HAP-1 (cell line): ENCODE measurements at places on chromosomes 6 and 20.

DNA sequence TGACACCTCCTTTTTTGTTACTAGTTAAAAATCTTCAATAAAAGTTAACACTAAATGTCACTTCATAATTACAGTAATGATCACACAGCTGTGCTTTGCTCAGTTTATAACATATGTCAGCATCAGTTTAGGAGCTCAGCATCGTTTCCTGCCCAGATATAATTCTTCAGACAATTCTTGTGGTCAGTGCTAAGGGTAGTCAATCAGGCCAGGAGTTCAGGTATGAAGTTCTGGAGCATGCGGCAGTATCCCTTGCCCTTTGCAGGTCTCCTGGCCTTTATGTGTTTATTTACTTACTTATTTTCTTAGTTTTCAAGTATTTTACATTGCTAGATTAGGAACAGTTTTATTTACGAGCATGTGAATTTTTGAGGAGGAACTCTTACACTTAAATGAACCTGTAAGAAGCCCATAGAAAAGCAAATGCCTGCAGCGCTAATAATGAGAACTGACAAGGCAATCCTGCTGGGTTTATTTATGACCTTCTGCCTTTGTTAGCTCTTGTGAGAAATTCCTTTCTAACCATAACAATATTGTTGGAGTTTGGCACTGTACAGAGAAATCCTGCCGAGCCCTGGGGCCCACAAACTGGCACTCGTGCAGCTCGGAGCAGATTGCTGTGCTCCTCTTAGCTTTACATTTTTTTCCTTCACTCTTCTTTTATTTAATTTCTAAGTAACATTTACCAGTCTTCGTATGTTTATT, 252.8 kb downstream of the TMEM242 start:
- DNase-seq: peak; percentile 99

GRCh38 chr6:116253505-116254296, at the start of gene TSPYL4:
TSPYL4 (minus strand) TSS chr6:116254075; CDS start chr6:116254008, 67 bp downstream.
- peak; percentile 95 for DNase-seq

DNA sequence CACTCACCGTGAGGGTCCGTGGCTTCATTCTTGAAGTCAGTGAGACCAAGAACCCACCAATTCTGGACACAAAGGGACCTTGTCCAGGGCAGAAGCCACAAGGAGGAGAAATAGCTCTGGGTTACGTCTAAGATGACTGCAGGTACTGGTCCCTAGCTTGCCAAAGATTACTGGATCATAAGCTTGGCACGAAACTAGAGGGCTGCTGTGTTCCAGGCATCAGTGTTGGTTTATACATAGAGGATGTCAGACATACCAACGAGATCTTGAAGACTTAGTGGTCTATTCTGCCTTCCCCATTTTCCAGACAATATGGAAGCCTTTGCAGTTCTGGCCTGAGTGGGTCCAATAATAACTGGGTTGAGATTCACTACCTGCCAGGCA, 175.7 kb downstream of the TBX18 start:
- DNase-seq: no peak

- no peak for DNase-seq
Observed at GRCh38 chr6:43869792-43870659, 100.0 kb downstream of the VEGFA start.

GRCh38 chr6:79335133-79335674, 100.7 kb upstream of the HMGN3 start:
- DNase-seq: no peak

DNA sequence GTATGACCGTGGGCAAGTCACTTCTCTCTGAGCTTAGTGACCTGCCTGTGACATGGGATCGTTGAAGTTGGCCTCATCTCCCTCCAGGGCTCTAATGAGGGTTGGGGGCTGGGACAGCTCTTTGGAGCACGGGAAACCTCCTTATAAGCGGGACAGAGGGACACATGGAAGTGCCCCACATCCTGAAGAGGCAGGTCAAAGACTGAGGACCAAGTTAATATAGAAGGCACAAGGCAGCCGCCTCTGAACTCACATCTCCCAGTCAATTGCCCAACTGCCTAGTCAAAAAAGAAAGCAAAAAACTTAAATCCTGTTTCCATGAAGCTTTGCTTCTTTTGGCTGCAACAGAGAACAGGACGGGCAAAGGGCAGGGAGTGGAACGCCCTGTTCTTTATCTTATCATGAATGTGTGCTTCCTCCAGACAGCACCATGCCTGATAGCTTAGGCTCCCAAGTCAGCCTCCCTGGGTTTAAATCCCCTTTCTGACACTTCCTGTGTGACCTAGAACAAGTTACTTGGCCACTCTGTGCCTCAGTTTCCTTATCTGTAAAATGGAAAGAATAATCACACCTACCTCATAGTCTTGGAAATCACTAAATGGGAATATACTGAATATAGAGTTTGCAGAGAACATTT, 27.1 kb downstream of the LBP start:
- no peak for DNase-seq

DNA sequence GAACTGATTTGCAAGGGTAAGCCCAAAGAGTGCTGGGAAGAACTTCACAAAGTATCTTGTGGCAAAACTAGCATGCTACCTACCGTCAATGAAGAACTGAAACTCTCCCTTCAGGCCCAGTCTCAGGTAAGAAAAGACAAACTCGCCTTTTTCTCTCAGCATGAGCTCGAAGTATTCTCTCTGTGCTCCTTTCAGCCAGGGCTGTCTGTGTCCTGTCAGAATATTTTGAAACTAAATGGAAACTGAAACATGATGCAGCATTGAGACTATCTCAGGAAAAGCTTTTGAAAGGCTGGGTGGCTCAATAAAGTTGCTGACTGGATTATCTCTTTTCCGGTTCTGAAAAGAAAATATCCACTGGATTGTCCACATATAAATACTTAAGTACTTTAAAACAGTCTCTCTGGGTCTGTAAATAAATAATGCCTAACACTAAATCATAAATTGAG, 696 bp downstream of the CALHM5 start:
- DNase-seq: no peak

DNA sequence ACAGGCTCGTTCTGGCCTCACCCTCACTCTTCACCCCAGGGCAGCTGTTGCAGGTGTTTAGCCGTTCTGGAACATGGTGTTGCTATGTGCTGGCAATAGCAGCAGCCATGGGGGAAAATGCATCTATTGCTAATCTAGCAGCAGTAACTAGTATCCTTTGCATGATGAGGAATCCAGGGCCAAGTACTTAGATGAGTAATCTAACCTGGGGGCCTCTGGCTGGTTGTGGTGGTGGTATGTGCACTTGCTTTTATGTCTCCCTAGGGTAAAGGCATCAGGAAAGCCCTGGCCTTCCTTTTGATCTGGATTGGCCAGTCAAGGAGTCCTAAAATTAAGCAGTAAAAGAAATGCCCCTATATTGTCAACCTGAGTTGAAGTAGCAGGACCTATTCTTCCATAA, 594.5 kb upstream of the MAP3K7 start:
- DNase-seq: no peak

- no peak for DNase-seq
Observed at GRCh38 chr6:24867104-24867703, 68.5 kb upstream of the ARMH2 start.

GRCh38 chr6:91155129-91155785, 568.4 kb upstream of the MAP3K7 start:
- no peak for DNase-seq

- DNase-seq: no peak
Observed at GRCh38 chr6:134446218-134446848, 128.4 kb upstream of the SGK1 start.

DNA sequence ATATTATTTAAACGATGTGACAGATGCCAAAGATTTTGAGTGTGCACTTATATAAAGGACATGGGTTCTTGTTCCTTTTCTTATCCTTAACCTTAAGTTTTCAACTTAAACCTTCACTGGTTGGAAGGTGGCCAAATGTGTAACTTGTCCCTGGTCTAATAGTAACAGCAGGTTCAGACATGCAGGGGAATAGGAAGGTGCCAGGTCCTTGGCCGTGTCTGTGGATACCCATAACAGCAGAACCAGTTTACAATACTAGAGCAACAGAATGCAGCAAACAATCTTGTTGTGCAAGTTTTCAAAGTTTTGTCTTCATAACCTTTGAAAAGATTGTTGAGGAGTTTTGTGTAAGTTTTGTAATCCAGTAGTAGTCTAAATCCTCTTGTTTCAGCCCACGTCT, 4.4 kb downstream of the MYB start:
- DNase-seq: no peak

GRCh38 chr20:61168605-61169004, 83.5 kb upstream of the CDH4 start:
- no peak for DNase-seq

DNA sequence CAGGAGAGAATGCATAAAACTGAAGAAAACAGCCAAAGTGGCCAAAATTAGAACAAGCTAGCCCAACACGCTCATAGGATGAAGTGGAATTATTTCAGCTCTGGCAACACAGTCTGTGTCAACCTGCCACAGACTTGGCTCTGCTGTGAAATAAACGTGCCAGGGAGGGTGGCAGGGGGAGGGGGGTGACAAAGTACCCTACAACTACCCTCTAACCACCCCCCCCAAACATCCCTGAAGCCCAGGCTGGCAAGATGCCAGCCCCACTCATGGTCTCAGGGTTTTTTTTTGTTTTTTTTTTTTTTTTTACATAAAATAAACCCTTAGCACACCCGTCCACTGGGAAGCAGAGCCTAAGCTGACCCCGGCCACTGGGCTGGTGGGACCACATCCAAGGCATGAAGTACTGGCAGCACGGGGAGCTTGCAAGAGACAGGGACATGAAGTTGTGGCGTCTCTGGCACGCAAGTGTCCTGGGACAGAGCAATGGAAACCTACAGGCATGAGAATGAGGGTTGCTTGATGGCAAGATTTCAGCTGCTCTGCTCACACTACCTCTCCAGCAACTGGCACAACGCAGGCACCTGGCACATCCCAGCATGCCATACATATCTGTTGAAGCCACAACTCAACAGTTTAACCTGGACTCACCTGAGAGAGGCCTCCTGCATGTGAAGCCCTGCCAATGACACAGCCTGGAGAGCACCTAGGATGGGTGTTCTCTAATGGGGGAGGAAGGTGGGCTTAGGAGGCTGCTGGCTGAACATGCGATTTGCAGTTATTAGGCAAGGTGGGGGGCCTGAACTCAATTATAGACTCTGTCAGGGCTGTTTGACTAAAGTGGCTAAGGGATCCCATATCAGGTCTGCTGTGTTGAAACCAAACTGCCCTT, 76.4 kb downstream of the TRAM2 start:
- no peak for DNase-seq

DNA sequence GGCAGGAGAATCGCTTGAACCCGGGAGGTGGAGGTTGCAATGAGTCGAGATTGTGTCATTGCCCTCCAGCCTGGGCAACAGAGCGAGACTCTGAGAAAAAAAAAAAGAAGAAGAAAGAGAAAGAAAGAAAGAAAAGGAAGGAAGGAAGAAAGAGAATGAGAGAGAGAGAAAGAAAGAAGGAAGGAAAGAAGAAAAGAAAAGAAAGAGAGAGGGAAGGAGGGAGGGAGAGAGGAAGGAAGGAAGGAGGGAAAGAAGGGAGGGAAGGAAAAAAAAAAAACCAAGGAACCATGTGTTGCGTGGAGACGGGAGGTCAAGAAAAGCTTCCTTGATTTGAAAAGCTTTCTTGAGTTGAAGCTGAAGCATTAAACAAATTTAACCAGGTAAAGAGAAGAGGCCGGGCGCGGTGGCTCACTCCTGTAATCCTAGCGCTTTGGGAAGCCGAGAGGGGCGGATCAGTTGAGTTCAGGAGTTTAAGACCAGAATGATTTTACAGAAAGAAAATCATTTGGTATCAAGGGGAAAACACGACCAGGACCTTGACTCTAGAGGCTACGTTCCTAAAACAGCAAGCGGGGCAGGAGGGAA, 90.5 kb upstream of the PRSS16 start:
- DNase-seq: no peak

GRCh38 chr20:16760431-16761304, 12.5 kb downstream of the OTOR start:
- no peak for DNase-seq

GRCh38 chr6:90000864-90001731, 106.8 kb downstream of the GJA10 start:
- no peak for DNase-seq

GRCh38 chr20:58389324-58389967, 417 bp downstream of the VAPB start:
- no peak for DNase-seq

DNA sequence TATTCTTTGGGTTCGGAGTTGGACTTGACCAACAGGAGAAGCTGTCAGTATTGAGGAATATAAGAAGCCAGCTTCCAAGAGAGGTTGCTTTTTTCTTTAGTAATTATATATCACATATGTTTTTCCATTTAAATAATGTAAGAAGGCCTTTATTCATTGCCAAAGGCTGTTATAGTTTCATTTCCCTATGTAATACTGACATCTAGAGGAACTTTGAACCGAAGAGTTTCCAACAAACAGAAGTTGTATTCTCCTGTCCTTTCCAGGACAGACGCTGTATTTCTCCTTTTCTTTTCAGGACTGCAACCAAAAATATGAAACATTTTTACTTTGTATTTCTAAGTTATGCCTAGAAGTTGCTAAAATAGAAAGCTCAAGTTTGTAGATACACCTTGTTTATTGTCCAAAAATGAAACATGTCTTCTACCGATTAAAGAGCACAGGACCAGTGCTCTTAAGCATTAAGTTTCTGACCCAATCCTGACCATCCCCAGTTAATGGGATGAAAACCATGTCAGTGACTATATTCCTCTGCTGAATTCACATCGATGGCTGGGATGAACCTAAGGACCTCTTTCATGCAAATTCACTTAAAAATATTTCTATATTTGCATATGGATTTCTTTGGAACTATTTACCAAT, 55.1 kb downstream of the MYLK4 start:
- DNase-seq: peak; percentile 53

GRCh38 chr20:46555370-46555956, 5.0 kb upstream of the OCSTAMP start:
- no peak for DNase-seq

DNA sequence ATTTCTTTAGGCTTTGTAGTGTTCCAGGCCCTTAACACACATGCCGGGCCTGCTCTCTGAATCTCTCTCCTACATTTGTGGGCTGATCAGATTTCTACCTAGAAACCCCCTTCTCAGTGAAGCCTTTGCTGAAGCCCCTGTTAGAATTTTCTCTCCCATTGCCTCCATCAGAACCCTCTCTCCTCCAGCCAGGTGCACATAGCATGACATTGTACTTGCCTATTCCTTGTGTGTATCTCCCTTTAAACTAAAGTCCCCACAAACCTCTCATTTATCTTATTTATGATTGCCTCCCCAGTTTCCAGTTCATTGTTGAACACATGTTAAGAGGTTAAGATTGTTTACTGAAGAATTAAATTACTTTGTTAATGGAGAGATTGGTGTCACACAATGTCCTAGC, 325.5 kb upstream of the CITED2 start:
- DNase-seq: no peak

DNA sequence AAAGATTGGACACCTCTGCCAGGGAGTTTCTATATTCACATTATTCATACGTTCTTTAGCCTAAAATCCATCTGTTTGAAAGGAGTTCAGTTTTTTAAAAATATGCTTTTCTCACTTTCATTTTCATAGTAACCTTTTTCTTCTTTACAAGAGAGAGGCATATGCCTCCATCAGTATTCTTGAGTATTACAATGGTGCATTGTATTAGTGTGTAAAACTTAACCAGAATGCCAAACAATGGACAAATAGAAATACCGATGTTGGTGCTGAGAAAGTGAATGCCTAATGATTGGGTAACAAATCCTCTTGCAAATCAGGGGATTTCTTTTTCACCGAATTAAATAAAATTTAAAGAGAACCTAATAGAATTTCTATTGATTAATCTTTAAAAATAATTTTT, 163.2 kb upstream of the LAMA2 start:
- DNase-seq: no peak
